ENCODE measurements at places on chromosomes 1 and 21.
A peak's percentile ranks its signal among the peaks of the same experiment; 100 is the strongest.

DNA sequence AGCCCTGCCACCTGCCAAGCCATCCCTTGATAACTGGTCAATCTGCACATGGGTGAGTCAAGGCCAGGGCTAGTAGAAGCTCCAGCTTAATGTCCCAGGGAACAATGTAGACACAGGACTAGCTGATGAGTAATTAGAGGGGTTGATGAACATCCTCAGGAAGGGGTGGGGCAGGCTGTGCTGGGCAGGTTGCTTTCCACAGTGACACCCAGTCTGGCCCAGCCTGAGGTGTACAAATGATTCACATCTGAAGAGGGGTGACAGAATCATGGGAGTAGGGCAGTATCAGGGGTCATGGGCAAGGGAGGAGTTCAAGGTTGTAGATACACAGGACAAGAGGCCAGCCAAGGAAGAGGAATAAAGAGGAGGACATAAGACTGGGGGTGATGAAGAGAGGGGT is 4.3 kb downstream of the LPAR3 start:
- peak; percentile 15 for DNase-seq

GRCh38 chr1:201385299-201385891 is 7.9 kb upstream of the TNNT2 start:
- DNase-seq: peak; percentile 30

DNA sequence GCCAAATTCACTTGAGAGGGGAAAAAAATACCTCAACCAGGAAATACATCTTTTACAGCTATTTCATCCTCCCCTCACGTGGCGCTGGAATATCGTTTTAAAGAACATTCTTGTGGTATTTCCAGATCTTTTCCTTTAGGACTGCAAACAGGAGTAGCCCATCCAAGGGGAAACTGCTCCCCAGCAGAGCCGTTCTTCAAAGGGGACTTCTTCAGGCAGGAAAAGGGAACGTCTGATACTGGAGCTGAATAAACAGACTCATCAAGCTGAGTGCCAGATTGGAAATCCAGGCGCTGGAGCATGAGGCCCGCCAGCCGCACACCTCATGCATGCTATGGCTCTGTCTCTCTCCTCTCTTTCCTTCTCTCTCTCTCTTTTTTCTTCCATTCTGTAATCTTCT is 34.0 kb upstream of the PROX1 start:
- no peak for DNase-seq

- DNase-seq: no peak
Measured at GRCh38 chr1:71296551-71297134, 215.8 kb upstream of the ZRANB2 start.

GRCh38 chr21:22763442-22763841 is 1765.2 kb downstream of the NCAM2 start:
- no peak for DNase-seq

DNA sequence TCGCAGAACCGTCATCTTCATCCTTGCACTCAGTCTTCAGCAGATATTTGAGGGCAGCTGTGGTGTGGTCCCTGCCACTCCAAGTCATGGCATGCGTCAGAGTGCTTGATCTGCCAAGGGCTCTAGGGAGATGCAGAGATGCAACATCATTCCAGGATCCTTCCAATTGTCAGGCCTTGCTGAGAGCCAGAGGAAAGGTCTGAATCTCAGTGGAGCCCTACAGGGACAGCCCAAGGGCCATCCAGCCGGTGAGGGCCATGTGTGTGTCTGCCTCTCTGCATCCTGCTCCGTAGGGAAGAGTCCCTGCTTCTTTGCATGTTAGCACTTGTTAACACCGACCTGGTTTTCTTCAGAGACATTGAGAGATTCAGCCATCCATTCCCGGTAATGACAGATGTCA is 17.6 kb downstream of the MAPKAPK2 start:
- no peak for DNase-seq

DNA sequence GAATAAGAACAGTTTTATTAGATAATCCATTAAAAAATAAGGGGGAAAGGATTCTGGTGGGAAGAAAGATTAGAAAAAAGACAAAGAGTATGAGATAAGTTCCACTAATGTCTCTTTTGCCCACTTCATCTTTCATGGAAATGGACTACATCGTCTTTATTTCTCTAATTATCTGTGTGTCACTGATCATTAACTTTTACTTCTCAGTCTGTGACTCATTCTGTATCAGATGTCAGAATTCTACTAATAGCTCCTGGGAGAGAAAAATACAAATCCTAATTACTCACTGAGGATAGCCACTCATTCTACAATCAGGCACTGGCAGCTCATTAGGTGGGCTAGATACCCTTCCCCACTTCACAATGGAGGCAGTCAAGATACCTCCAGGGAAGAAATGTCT is 41.7 kb downstream of the ILDR2 start:
- DNase-seq: no peak

DNA sequence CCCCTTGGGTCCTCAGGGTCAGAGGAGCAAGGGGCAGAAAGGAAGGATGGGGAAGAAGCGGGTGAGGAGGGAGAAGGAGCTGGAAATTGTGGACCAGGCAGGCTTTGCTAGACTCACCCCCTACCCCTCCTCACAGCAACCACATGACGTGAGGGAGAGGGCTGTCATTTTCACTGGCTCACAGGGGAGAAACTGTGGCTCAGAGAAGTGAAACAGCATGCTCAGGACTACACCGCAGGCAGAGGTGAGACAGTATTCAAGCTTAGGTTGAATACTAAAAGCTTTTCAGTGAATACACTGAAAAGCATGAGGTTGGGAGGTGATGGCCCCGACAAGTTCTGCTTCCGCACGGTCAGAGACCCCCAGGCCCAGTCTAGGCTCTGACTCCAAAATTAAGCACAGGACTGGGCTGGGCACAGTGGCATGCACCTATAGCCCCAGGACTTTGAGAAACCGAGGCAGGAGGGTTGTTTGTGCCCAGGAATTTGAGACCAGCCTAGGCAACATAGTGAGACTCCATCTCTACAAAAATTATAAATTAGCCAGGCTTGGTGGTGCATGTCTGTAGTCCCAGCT is 1.2 kb upstream of the CLEC20A start:
- no peak for DNase-seq

- no peak for DNase-seq
Measured at GRCh38 chr1:41399145-41399795, 38.0 kb downstream of the FOXO6 start.

- no peak for DNase-seq
Measured at GRCh38 chr1:160744199-160744851, 5.3 kb downstream of the SLAMF7 start.

GRCh38 chr1:113938192-113938591 is 9.1 kb downstream of the HIPK1 start:
- no peak for DNase-seq

DNA sequence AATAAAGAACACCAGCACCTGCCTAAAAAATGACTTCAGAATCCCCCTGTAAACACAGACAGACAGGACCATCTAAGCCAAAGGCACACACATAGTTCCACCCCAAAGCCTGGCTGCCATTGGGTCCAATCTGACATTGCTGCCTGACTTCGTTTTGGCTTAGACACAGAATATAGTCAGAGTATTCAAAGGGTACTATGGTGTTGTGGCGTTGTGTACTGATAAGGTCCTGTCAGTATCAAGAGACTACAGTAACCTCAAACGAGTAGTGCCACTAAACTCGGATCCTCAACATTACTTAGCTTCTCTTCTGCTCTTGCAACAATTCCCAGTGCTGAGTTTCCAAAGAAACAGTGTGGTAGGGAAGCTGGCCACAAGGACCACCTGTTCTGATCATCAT is 169.3 kb upstream of the NR5A2 start:
- DNase-seq: no peak

Data from activated naive CD4-positive, alpha-beta T cell treated with Interleukin-2 at 50 U/mL for 16 hours (primary cell).